WERI-Rb-1 (cell line): ENCODE measurements at places on chromosomes 11 and 22.

GRCh38 chr11:14746857-14747395 is 103.3 kb downstream of the PDE3B start:
- DNase-seq: no peak

- no peak for DNase-seq
Observed at GRCh38 chr11:100927579-100927978, 202.0 kb downstream of the PGR start.

- no peak for DNase-seq
Observed at GRCh38 chr22:37127350-37127878, 17.9 kb upstream of the TMPRSS6 start.

GRCh38 chr11:21122523-21122922 is 453.1 kb downstream of the NELL1 start:
- no peak for DNase-seq

DNA sequence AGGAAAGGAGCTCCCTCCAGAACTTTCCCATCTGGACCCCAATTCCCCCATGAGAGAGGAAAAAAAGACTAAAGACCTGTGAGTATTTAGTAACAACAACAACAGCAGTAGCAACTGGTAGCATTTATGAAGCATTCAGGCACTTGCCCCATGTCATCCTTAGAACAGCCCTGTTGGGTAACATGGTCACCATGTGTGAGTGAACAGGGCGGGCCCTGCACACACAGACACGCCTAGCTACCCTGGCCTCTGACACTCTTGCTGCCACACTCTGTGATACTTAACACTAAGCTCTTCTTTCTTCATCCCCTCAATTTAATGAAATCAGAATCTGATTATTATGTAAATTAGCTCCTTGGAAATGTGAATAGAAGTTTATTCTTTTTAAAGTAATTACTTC is 26.1 kb upstream of the SLC25A18 start:
- DNase-seq: no peak

DNA sequence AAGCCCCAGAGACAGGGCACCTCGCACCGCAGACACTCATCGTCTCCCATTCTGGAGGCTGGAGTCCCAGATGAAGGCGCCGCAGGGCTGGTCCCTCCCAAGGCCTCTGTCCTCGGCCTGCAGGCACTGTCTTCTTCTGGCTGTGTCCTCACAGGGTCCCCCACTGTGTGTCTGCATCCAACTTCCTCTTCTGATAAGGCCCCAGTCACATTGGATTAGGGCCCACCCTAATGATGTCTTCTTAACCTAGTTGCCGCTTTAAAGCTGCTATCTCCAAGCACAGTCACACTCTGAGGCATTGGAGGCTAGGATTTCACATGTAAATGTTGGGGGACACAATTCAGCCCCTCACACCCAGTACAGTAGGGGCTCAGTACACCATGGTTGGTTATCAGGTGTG is 48.9 kb downstream of the DHCR7 start:
- DNase-seq: no peak

GRCh38 chr11:27150098-27150497 is 109.5 kb downstream of the BBOX1 start:
- DNase-seq: no peak

GRCh38 chr11:116403794-116404461 is 368.9 kb downstream of the BUD13 start:
- peak; percentile 86 for DNase-seq

GRCh38 chr11:30422447-30423278 is 99.8 kb downstream of the ARL14EP start:
- DNase-seq: no peak

- peak; percentile 82 for DNase-seq
Observed at GRCh38 chr22:34105461-34106062, 185.3 kb upstream of the LARGE1 start.

GRCh38 chr11:100831929-100832494 is 144.9 kb downstream of the ARHGAP42 start:
- DNase-seq: no peak

DNA sequence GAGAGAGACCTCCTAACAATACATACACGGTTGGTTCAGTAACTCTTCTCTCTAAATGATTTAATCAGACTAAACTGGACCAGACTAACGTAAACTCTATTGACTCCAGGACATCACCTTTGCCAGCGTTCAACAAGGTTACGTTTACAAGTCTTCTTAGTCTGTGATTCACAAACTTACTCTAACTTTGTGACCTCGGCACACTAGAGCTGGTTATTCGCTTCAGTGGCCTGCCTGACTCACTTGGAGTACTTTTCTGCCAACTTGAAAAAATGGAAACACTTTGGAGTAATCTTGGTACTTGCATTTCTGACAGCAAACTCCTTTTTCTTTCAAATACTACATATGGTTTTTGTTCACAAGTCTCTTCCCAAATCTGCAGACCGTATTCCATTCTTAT is 26.2 kb downstream of the MTMR2 start:
- DNase-seq: no peak

DNA sequence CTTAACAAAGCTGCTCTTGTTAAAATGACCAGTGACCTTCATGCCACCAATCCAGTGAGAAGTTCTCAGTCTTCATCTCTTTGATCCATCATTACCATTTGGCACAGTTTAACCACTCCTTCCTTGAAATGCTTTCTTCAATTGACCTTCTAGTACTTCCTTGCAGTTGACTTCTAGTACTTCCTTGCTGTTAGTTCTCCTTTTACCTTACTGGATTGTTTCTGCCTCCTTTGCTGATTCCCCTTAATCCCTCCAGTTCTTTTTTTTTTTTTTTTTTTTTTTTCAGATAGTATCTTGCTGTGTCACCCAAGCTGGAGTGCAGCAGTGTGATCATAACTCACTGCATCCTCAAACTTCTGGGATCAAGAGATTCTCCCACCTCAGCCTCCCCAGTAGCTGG is 66.0 kb upstream of the HORMAD2 start:
- no peak for DNase-seq

DNA sequence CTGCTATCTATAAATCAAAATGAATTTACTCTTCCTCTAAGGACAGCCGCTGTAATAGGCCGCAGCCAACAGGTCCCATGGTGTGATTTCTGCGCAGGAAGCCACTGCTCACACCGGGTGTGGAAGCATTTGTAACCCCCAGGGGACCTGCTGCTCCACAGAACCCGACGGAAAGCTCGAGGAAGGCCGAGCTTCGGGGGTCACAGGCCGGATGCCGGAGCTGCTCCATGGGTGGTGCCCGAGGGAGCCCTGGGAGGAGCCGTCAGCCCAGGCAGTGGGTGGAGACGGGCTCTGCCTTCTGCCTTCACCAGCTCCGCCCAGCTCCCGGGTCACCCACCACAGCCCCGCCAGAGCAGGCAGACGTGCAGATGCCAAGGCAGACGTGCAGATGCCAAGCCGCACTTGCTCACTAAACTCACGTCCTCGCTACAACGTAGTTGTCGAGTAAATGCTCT is 63.5 kb downstream of the BRD1 start:
- DNase-seq: no peak

- DNase-seq: no peak
Observed at GRCh38 chr11:64643920-64644646, 53.1 kb downstream of the SLC22A12 start.

DNA sequence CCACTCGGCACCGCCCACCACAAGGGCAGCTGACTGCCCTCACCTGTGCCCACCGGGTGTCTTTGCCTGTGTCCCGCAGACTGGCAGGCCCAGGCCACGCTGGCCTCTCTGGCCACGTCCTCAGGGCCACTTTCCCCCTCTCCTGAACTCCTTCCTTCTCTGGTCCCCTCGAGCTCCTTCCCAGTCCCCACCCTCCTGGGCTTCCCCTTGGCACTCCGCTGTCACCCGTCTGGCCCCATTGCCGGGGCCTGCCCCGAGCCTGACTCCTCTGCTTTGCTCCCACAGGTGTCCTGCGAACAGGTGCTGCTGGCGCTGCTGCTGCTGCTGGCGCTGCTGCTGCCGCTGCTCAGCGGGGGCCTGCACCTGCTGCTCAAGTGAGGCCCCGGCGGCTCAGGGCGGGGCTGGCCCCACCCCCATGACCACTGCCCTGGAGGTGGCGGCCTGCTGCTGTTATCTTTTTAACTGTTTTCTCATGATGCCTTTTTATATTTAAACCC is 14.2 kb downstream of the MCAT start:
- DNase-seq: no peak

DNA sequence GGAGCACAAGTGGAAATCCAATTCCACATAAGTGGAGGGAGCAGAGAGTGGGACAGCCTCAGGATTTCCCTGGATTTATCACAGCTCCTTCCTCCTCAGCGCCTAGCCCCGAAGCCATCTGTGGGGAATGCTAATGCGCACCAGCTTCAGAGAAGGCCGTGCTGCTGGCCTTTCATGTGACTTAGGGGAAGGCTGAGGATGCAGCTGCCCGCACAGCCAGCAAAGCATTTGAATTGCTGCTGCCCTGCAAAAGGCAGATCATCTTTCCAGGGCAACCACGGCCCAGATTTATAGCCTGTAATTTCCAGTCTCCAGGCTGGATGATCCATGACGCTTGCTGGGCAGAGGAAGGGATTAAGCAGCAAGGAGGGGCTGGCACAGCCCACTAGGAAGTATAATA is 29.9 kb downstream of the SYN3 start:
- DNase-seq: peak; percentile 78

DNA sequence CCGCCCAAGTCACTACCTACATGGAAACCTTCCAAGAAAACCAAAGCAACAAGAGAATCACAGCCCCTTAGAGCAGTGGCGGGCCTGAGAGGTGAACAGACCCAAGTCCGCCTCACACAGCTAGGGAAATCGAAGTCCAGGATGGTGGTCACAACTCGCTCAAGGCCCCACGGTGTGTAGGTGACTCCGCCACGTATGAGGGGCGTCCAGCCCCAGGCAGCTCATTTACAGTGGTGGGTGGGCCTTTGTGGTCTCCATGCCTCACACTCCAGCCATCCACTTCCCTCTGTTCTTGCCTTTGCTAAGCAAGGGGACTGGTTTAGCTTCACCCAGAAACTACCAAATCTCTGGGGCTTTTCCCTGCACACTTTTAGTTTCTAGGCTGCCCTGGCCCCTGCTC is 9.7 kb upstream of the TCF20 start:
- no peak for DNase-seq

GRCh38 chr11:65540290-65541092 is 15.6 kb downstream of the SCYL1 start:
- peak; percentile 83 for DNase-seq

DNA sequence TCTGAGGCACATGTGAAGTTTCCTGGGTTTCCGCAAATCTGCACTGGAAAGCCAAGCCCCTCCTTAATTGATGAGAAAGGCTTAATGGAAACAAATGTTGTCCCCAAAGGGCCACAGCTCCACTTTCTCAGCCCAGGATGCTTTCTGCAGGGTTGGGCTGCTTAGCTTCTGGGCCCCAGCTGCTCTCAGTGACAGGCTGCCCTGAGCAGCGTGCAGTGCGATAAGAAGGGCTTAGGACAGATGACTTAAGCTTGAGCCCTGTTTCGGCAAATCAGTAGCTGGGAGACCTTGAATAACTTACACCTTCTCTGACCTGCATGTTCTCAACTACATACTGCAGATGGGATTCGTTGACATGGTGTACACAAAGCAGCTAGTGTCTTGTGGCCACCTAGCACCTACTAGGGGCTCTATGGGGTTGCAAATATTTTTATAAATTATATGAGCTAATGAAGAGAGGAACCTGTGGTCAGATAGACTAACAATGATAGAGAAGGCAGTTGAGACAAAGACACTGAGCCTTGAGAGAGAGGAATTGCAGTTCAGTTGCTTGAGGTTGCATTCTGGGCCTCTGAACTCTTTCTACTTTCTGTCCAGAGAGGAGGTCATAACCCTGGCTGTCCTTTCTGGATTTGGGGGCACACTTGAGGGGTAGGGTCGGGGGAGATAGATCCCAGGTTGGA is 11.5 kb downstream of the STX3 start:
- DNase-seq: peak; percentile 92

- DNase-seq: no peak
Observed at GRCh38 chr11:122727101-122727929, 71.8 kb downstream of the UBASH3B start.

DNA sequence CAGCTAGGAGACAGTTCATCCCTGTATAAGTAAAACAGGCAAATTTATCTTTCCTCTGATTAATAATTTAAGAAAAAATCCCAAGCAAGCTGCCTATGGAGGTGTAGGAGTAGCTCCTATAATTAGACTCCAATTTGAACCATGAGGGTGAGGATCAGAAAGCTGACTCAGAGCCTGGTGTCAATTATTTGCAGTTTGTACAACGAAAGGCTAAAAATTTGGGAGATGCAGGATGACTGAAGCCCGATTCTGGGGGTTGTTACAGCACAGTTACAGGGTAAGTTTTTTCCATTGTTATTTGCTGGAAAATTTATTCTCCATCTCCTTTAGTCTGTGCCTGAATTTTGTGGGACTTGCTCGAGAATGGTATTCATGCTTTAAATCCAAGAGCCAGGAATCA is 359.4 kb upstream of the CCDC90B start:
- DNase-seq: no peak

DNA sequence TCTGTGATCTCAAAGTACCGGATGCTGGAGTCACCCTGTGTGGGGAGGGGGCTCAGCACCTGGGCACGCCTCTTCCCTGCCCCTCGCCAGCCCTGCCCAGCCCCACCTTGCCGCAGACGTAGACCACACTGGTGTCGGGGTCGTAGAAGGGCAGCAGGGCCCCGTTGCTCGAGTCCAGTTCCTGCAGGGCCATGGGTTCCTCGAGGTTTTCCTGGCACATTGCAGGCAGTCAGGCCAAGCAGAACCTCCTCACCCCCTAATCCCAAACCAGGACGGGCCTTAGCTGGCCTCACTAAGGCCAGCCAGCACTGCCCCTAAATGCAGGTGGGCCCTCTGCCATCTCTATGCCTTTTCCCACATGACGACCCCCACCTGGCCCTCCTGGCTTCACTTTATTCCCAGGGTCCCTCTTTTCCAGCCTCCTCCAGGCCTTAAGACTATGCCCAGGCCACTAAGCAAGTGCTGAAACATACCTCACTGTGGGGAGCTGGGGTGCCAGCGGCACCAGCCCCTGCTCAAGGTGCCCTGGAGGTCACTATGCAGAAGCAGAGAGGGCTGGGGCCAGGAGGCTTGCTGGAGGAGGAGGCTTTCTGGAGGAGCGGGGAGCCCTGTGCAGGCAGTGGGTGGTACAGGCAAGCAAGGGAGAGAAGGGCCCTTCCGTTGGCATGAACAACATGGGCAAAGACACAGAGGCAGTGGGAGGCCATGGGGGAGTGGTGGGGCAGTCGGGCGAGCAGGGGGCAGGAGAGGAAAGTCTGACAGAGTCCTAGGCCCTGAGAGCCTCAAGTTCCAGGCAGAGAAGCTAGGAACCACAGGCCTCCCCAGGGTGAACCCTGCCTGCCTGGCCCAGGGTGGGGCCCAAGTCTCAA is 2.8 kb downstream of the CORO1B start:
- no peak for DNase-seq

GRCh38 chr11:6315811-6316425 is 4.4 kb downstream of the CAVIN3 start:
- DNase-seq: peak; percentile 58

- no peak for DNase-seq
Observed at GRCh38 chr22:17797721-17798559, 23.7 kb upstream of the BID start.
